ENCODE measurements at places on chromosomes 4 and X.

DNA sequence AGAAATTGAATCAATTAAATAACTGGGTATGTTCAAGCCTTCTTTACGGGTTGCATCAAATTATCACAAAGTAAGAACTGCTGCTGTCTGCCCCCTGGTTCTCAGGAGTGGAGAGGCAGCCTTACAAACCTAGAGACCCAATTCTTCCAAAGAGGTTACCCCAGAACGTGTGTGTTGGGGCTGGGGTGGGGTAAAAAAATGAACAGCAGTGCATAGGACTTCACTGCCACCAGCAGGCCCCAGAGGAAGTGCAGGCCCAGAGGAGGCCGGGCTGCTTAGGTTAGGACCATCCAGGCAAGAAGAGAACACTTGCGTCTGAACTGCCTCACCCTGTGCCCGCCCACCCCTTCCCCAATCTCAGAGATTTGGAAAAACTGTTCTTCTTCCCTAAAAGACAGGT, 1.5 kb upstream of the NWD2 start:
- DNase-seq = peak; percentile 29

- no peak for DNase-seq
Observed at GRCh38 chr4:84690481-84690880, 107.6 kb downstream of the CDS1 start.

- no peak for DNase-seq
Observed at GRCh38 chr4:141057582-141057981, 75.7 kb downstream of the RNF150 start.

DNA sequence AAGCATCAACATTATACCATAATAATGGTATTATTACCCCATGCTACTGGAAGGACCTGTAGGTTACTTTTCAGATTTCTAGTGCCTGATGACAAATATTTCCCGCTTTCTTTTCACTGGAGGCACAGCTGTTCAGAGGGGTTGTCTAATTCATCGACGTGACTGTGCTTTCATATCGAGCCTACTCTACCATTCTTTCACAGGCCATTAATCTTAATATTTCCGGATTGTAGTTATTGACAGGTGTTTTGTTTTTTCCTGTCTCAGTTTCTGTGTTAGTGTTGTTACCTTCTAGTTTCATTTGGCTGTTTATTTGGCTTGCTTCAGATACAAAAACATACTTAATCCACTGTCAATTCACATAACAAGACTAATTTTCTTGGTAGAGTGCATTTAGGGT, 330.9 kb downstream of the SPOCK3 start:
- DNase-seq = peak; percentile 24

DNA sequence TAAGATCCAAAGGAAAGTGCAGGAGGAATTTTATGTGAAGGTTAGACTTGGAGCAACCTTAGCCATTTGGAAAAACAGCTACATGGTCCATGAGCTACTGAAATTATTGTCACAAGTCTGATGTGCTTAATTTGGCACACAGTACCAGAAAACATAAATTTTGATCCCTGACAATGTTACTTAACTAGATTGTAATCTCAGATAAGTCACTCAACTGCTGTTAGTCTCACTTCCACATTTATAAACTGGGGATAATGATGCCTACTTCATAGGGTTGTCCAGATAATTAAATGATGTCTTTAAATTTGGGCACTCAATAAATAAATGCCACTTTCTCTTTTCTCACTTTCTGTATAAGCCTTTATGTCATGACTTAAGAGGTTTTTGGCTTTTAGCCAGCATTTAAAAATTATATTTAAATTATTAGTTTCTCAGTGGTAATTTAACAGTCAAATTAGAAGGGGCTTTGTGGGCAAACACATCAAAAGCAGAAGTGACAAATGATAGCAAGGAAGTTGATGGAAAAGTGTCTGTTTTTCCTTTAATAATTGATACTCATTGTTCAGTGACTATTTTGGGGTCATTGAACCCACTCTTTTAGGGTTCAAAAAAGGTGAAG, 58.3 kb downstream of the PAQR3 start:
- no peak for DNase-seq

- peak; percentile 48 for DNase-seq
Observed at GRCh38 chr4:65645185-65645584, 25.1 kb downstream of the EPHA5 start.

DNA sequence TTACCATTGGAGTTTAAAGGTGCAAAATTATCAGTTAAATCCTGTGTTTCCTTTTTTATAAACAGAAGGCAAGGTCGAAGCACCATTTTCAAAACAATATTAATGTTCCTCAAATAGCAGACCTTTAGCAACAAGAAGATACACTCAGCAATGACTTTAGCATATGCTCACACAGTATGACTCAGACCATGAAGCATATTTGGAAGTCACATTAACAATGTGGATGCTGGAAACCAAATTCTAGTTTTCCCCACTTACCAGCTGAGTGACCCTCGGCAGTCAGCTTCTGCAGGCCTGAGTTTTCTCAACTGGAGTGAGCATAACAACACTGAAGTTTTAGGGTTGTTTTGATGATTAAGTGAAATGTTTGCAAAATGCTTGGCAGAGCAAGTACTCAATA, 130.5 kb downstream of the ANK2 start:
- DNase-seq = no peak

DNA sequence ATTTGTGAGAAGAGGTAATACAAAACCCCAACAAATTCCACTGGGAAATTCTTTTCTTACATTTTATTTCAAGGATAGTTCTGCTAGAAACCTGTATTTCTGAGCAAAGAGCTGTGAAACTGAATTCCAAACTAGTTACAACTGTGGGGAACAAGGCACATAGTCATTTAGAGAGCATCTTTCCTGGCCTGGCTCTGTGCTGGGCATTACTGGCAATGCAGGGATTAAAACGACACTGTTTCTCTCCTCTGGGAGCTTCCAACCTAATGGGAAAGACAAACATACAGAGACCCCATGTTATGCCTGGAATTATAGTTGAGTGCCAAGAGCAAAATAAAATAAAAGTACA, 36.5 kb downstream of the SUPT20HL1 start:
- DNase-seq = peak; percentile 11

DNA sequence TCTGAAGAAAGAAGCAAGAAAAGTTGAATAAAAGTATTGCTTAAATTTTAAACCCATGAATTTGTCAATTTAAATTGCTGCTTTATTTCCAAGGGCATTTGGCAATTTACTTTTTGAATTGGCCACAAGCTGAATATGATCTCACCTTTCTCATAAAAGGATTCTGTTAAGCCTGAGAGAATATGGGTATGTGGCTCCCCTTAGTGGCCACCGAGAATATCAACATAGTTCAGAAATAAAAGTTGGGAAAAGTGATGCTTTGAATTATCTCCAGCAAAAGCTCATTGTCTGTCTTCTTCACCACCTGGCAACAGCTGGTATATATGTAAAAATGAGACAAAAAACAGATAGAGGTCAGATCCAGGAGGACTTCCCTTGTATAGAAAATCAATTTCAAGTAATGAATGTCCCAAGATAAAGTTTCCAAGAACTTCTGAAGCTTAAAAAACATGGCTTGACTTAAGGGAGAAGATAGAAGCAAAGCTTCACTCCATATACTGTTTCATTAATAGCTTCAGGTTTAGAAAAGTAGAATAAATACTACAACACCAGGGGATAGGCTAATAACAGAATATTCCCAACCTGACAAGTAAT, 290.7 kb upstream of the FAM241A start:
- peak; percentile 72 for DNase-seq

DNA sequence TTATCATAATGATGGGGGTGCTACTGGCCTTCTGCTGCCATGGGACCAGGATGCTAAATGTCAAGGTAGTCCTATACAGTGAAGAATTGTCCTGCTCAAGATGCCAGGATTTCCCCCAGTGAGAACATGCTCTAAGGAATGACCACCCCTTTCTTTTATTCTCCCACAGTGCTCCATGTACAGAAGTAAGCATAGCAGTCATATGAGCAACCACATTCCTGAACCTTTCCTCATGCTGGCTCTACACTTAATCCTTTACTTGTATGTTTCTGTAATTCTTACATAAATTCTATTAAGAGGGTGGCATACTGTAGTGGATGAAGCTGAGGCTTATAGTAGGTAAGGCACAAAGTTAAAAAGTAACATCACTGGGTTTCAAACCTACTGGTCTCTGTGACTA, 20.2 kb downstream of the CYP2U1 start:
- DNase-seq = no peak

DNA sequence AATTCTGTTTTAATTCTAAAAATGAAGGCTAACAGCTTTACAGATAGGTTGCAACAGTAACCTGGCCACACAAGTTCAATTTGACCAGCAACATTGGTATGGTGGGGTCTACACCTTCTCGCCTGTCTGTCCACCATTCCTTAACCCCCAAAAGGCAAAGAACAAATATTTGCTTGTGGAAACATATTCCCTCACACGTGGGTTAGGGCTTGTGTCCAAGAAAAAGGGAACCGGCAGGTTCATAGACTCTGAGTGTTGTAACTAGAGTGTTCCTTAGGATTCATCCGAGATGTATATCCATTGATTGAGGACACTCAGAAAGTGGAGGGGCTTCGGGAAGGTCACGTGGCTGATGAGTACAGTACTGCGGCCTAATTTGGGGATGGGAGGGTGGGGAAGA, 54.1 kb downstream of the C4orf51 start:
- peak; percentile 44 for DNase-seq

DNA sequence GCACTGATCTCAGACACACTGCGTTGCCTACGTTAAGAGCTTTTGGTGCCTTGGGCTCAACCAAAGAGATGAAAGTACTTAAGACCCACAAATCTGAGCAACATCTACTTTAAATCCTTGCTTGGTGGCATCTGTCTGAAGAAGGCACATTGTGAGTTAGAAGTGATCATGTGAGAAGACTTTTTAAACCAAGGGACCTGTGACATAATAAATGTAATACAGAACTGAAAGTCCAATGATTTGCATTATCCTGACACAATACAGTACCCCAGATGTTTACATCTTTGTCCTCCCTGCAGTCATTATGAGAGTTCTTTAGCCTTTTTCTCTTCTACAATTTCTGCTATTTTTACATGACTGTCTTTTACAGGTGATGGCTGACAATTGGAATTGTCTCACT, 96.7 kb upstream of the FTHL17 start:
- no peak for DNase-seq

DNA sequence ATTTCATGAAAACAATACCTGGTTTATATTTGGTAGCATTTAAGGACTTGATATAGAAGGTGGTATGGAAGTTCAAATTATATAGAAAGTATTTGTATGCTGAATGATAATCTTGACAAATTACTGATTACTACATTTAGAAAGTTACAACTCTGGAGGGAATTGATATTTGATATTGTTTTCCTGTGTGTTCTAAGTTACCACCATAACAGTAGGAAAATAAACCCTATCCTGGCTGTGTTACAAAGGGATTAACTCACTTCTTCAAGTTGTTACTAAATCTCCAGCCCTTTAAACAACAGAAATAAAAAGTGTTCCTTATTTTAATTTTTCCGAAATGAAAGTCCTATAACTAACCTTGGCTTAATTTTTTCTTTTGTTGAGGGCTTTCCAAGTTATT, 36.6 kb downstream of the FHL1 start:
- no peak for DNase-seq

GRCh38 chrX:30830326-30830943, 58.6 kb downstream of the TAB3 start:
- no peak for DNase-seq

DNA sequence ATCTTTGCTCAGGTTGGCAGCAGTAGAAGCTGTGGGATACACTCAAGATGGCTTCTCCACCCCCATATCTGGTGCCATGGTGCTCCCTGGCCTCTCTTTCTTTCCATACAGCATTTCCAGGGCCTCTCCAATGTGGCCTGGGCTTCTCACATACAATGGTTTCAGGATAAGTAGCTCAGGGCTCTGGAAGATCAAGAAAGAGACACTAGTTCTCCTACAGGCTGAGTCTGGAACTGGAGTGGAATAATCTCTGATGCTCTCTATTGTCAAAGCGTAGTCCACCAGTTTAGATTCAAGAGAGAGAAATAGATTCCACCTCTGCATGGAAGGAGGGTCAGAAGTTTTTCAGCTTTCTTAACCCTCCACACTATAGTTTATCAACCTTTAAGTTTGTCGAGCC, 138.2 kb upstream of the AADAT start:
- no peak for DNase-seq

DNA sequence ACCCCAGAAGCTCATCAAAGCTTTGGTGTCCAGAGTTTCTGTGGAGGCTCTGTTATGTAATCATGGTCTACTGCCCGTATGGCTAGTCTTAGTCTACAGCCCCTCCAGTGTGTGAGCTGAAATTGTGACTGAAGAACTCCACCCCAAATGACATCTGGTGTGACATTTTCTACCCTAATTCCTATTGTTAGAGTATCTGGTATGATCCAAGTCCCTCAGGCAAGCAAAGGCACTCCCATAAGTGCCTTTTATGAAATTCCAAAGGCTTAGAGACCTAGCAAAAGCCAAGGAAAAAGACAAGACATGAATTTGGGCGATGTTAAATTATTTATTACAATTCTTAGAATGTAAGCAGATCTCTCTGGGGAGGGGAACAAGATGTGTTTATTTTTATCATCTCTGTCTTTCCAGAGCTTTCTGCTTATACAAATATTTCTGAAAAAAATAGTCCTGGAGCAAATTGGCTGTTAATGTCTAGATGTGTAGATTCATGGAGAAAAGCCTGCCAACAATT, 417.4 kb downstream of the CCSER1 start:
- peak; percentile 14 for DNase-seq

DNA sequence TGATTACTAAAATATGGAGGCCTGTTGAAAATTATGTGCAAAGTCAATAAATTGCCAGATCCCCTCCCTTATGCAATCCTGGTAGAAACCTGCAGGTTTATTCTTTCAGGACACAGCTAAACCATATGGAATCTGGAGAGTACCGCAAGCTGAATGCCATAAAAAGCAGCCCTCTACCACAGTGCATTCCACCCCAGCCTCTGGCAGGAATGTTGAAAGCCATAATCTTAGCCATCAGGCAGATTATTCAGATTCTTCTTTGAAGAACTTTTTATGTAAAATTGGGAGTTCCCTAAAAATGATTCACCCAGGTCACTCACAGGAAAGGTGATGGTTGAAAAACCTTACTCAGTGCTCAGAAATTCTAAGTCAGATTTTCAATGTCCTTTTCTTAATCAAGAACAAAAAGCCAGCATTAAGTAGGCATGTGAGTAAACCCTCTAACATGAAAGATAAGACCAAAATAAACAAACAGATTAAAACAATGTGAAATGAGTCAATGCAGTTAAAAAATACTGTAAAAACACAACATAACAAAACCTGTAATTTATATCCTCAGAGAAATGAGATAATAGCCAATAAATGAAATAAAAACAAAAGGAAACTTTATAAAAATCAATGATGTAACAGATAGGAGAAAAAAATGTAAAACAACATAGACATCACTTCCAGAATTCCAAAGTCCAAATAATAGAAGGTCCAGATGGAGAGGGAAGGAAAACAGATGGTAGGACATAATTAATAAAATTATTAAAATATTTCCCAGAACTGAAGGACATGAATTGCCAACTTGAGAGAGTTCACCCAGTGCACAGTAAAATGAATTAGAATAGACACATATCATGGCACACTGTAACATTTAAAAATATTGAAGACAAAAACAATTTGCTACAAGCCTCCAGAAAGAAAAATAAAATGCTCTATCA, 226.9 kb downstream of the FSTL5 start:
- no peak for DNase-seq
